GM12865 (cell line): ENCODE measurements at places on chromosomes 16 and 17.
A peak's percentile ranks its signal among the peaks of the same experiment; 100 is the strongest.

- no peak for DNase-seq
Observed at GRCh38 chr16:71557954-71558582, 18.8 kb downstream of the TAT start.

DNA sequence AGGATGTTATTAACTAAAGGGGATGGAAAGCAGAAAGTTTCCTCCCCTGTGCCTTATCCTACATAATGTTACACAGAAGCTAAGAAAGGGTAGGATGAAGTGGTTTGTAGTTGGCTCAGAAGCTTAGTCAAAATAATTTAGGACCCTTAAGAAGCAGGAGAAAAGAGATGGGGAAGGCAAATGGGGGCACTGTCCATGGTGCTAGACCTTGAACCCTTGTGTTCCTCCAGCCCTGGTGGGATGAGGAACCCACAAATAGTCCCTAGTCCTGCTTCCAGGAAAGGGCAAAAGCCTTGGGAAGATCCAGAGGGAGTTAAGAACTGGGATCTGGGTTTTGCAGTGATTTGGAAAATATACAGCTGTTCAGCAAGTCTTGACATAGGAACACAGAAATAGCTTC lies 54.5 kb downstream of the SLC5A11 start:
- DNase-seq: no peak

- DNase-seq: no peak
Observed at GRCh38 chr16:75742424-75743047, 16.2 kb upstream of the CPHXL start.

DNA sequence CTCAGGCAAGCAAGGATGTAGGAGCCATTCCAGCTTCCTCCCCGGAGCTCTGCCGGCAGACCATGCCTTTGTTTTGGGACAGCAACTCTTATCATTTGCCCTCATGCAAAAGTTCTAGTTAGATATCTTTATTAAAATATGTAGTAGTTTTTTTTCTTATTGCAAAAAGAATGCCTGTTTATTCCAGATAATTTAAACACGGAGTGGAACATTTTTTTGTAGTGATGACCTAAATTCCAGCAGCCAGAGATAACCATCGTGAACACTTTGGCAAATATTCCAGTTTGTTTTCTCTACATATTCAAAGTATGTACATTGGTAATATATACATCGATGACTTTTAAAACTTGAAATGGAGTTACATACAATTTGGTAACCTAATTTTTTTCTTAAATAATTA lies 54.8 kb downstream of the CRISPLD2 start:
- DNase-seq: no peak

GRCh38 chr17:7656958-7657609 lies 6.4 kb downstream of the ATP1B2 start:
- no peak for DNase-seq

GRCh38 chr16:4525069-4525468 lies 13.5 kb downstream of the CDIP1 start:
- no peak for DNase-seq

GRCh38 chr16:49936791-49937190 lies 80.9 kb upstream of the ZNF423 start:
- no peak for DNase-seq

GRCh38 chr16:65749506-65749905 lies 617.0 kb upstream of the CDH5 start:
- DNase-seq: no peak

DNA sequence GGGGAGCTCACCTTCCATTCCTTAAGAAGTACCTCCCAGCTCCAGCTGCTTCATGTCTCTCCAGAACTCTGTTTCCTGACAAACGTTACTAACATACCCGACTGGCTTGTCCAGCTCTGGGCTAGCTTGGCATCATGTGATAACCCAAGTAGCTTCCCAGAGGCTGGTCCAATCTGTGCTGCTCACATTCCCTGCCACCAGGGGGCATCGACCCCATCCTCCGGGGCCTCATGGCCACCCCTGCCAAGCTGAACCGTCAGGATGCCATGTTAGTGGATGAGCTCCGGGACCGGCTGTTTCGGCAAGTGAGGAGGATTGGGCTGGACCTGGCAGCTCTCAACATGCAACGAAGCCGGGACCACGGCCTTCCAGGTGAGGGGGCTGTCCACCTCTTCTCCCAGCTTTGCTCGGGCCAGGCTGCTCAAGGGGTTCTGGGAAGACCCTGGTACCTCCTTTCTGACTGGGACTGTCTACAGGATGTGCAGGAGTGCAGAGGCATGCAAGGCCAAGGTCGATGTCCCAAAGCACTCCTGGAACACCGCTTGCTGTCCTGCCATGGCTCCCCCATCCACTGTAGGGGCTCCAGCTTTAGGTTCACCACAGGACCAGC lies 7.6 kb downstream of the EPX start:
- DNase-seq: peak; percentile 67

GRCh38 chr16:168424-168823 lies 2.6 kb downstream of the HBM start:
- no peak for DNase-seq

DNA sequence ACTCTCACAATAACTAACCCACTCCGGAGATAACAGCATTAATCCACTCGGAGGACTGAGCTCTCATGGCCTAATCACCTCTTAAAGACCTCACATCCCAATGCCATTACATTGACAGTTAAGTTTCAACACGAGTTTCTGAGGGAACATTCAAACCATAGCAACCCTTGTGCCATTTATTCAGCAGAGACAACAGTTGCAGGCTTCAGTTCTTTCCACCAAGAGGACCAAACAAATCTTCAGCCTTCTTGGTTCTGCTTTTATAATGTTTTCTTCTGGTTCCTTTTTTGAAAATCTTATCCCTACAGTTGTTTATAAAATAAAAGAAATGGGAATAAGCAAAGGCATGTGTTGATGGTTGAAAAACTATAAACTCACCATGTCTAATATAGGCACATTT lies 2.1 kb upstream of the CD300E start:
- no peak for DNase-seq

DNA sequence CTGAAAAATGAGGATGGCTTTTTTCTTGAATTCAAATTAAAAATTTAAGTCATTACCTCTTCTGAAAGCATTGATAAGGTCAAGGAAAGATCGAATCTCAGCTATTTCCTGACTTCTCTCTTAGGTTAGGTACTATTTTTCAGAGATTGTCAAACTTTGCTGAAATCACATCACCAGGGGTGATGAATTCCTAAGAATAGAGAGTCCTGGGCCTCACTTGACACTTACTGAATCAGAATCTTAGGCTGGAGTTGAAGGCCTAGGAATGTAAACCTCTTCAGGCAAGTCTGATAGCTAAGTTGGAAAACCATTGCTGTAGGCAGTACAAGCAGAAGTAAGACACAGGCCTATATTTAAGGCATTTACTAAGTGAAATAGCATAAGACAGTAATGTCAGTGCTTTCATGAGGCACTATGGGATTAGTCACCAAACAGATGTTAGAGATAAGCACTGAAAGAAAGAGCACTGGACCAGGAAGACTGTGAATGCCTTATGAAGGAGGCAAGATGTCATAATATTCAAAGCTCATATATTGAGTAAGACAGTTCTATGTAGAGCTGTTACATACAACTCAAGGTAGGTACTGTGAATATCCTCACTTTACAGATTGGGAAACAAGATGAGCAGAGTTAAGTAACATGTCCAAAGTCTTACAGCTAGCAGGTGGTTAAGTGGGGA lies 21.5 kb downstream of the DCAF7 start:
- no peak for DNase-seq

DNA sequence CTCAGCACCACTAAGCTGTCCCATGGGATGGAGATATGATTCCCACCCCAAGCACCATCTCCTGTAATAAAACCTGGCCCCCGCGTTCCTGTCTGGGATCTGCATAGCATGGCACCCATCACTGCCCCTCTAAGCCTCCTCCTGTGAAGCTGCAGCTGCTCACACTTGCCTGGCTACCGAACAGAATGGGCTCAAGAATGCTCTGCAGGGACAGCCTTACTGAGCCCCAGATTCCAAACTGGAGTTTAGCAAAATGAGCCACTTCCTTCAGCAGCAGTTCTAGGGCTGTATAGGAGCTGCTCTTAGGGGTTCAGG lies 256.1 kb downstream of the CPPED1 start:
- DNase-seq: no peak

DNA sequence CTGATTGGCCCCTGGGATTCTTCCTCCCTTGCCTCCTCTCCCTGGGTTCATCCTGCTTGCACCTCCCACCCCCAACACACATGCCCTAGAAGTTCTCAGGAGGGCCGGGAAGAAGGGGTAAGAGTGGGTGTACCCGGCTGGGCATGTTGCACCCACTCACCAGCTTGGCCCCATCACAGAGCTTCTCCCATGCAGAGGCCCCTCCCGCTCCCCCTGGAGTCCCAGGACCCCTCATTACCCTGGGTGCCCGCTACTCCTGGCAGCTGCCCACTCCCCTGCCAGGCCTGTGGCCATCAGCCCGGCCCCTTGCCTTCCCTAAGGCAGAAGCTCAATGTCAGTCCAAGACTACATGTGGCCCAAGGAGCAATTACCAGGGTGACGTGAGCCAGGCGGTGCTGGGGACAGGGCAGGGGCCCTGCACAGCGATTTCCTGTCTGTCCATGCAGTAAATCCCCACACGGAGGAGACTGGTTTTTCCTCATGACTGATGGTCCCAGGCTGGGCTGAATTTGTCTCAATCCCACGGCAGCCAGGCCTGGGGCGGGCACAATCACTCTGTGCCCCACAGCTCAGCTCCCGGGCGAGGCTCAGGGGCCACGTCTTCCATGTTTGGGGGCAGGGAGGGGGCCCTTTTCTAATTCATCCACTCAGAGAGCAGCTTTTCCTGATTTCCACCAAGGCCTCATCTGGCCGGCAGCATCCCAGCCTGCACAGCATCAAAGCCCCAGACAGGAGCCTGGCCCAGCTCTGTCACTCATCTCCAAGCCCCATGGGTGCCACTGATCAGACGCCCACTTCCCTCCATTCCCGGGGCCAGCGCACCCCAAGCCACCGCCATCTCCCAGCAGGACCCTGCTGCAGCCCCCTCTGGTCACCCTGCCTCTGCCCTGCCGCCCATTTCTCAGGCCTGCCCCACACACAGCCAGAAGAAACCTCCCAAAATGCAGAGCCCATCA lies 234.7 kb downstream of the KATNIP start:
- no peak for DNase-seq

DNA sequence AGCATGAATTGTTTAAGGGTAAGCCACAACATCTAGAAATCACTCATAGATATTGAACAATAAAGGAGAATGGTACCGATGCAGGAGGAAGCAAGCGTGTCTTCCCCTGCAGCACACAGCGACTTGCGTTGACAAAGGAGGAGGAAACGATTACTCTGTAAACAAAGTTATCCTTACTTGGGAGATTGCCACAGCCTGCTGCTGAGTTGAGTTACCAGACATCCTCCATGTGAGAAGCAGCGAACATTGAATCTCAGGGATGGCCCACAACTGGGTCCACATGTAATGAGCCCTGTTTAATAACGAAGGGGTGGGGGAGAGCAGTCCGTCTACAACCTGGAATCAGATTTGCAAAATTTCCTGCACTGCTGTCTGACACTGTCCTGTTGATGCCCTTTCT lies 27.7 kb downstream of the CLUH start:
- DNase-seq: no peak

GRCh38 chr16:67430977-67431774 lies at the start of gene HSD11B2:
Gene HSD11B2, plus strand, starts transcription at chr16:67431121. Its CDS starts 128 bp downstream, at chr16:67431249.
- no peak for DNase-seq

GRCh38 chr17:82344175-82344907 lies 10.8 kb upstream of the SECTM1 start:
- DNase-seq: no peak

DNA sequence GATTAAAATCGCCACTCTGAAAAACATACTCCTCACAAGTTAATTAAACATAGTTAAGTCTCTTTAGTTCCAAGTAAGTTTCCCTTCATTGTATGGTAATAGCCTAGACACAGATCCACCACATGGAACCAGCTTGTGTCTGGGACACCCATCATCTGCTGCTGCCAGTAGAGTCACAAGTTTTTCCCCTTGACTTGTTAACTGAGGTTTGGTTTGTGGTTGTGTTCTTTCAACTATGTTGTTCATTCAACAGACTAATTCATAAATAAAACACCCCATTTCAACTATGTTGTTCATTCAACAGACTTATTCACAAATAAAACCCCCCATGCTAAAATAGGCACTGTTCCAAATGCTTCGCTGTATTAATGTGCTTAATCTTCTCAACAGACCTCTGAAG lies 24.4 kb downstream of the YWHAE start:
- peak; percentile 28 for DNase-seq

DNA sequence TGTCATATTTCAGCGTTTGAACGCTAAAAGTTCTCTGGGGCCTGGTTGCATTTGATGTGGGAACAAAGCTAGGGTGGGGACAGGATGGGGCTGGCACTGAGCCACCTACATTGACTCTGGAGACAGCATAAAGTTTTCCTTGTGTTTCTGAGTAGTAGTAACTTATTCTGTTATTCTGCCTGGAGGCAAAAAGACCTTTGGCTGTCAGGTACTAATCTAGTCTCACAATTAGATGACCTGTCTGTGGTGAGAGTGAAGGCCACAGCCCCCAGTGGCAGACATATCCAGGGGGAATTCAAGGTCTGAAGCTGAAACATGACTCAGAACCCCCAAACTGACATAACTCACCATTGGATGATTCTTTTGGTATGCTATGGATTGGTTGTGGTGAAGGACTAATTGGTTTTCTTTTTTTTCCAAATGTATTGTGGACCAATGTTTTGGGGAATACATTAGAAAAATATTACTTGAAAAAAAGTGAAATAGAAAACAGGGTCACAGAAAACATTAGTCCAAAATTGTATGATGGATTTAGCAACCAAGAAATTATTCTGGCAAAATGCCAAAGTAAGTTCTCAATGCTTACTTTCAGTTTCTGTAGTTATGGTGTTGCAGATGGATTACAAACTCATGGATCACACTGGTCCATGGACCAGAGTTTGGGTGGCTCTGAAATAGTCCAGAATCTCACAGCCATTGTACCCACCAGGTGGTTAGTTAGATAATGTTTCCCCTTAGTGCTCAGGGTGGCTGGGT lies 10.5 kb upstream of the SALL1 start:
- no peak for DNase-seq

GRCh38 chr17:76720211-76720610 lies 6.2 kb downstream of the JMJD6 start:
- no peak for DNase-seq

DNA sequence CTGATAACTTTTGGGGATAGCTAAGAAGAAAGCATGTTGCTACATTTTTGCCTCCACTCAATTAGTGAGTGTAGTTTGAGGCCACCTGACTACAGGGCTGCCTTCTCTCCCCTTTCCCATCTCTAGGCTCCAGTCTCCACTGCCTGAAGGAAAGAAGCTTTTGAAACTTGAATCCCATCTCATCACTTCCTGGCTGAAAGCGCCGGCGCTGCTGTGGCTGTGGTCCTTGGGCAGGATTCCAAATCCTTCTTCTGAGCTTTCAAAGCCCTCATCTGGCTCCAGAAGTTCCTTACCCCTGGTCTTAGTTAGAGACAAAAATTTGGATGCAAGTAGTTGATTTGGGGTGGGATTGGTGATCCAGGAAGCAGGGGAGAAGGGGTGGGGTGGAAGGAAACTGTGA lies 119.4 kb downstream of the FOXL1 start:
- DNase-seq: no peak

GRCh38 chr16:50354082-50354481 lies 14.7 kb downstream of the BRD7 start:
- no peak for DNase-seq

GRCh38 chr16:8714174-8714573 lies 39.8 kb downstream of the ABAT start:
- DNase-seq: no peak

- no peak for DNase-seq
Observed at GRCh38 chr17:36939052-36939801, 2.0 kb downstream of the LHX1 start.

- DNase-seq: no peak
Observed at GRCh38 chr17:9307313-9307998, 268.2 kb downstream of the STX8 start.

- no peak for DNase-seq
Observed at GRCh38 chr17:82241183-82241925, 12.5 kb downstream of the SLC16A3 start.
